Tibial nerve (tissue), 4 donors: ENCODE measurements at places on chromosomes 5 and 9.

DNA sequence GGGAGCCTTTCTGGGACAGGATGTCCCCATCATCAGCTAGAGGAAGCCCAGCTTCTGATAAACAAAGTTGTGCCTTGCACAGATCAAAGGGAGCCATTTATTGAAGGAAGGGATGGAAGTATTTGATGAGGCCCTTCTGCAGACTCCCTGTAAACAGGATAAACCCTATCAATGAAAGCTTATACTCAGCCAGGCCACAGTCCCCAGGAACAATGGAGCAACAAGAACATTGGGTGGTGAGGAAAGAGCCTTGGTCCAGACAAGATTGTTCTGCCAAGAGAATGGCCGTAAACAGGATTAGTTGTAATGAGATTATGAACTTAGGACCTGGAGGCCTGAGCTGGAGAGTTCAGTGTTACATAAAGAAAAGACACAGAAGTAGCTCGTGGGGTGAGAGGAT lies 40.5 kb upstream of the LIFR start:
- H3K27ac ChIP-seq: no peak overlapping the region
- H3K4me3 ChIP-seq: no peak overlapping the region
- H3K4me1 ChIP-seq: peaks cover 14% of the 10 kb centered on the region
- no peaks in the 10 kb centered on the region for H3K27me3 ChIP-seq

- H3K27ac ChIP-seq: no peak overlapping the region
- H3K4me3 ChIP-seq: no peak overlapping the region
- H3K36me3 ChIP-seq: no peaks in the 10 kb centered on the region
- no peaks in the 10 kb centered on the region for H3K27me3 ChIP-seq
Measured at GRCh38 chr9:75658301-75658905, 232.1 kb upstream of the PCSK5 start.

- no peak for DNase-seq
- no peak overlapping the region for H3K4me3 ChIP-seq
- H3K36me3 ChIP-seq: no peaks in the 10 kb centered on the region
- H3K4me1 ChIP-seq: peaks cover 5% of the 10 kb centered on the region
- H3K27me3 ChIP-seq: no peaks in the 10 kb centered on the region
Measured at GRCh38 chr9:19488721-19489120, 79.9 kb downstream of the ACER2 start.

GRCh38 chr9:70411930-70412831 lies 2.3 kb downstream of the KLF9 start:
- peaks cover 36% of the 10 kb centered on the region for H3K4me1 ChIP-seq
- H3K36me3 ChIP-seq: no peaks in the 10 kb centered on the region
- peak overlapping the region; percentile 96 for H3K4me3 ChIP-seq
- DNase-seq: peak; percentile 60

DNA sequence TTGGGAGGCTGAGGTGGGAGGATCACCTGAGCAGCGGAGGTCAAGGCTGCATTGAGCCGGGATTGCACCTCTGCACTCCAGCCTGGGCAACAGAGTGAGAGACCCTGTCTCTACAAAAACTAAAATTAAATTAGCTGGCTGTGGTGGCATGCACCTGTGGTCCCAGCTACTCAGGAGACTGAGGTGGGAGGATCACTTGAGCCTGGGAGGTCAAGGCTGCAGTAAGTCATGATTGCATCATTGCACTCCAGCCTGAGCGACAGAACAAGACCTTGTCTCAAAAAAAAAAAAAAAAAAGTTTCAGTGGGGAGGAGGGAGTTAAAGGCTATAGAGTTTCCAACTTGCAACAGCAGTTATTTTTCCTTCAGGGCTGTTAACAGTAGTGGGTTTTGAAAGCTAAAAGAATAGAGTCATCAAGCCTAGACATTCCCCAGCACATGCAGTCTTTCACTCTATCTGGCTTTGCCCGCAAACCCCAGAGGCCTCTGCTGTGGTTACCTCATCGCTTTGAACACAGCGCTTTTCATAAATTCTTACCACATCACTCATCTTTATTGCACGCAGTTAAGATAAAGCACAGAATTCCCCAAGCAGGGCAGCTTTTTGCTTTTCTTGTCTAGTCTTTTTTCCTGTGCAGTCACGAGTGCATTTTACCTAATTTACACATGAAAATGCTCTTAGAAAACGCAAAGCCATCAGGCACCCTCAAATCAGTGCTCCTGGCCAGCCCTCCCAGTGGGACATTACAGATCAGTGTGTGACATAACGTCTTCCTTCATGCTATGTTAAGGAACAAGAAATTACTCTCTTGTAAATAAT lies 8.7 kb upstream of the SLC2A8 start:
- peak overlapping the region; percentile 87 for H3K27ac ChIP-seq
- peak; percentile 75 for DNase-seq
- no peaks in the 10 kb centered on the region for H3K36me3 ChIP-seq

DNA sequence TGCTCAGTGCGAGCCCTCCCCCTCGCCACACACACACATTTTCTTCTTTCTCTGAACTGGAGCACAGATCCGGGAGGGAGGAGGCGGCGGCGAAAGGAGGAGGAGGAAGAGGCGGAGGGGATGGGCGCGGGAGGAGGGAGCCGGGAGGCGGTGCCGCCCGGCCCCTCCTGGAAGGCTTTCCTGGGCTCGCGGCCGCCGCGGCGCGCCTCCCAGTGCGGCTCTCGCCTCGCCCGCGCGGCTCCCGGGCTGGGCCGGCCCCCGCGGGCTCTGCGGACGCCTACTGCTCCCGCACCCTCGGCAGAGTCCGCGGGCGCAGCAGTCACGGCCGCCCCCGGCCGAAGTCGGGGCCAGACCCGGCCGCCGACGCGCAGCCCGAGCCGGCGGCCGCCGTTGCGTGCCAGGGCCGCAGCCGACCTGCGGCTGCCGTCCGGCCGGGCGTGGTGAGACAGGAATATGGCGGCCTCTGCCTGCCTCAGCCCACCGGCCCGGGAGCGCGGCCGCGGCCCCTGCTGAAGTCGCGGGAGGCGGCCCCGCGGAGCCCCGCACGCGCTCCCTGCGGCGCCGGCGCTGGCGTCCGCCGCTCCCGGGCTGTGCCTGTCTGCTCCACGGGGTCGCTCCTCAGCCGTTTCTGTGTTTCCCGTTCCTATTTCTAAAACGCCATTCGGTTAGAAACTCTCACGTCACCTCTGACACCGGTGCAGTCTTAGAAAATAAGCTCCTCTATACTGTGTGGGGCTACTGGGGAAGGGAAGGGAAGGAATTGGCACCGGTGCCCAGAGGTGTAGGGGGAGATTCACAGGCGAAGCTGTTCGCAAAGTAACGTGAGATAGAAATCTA lies 500 bp upstream of the GNAQ start:
- H3K36me3 ChIP-seq: no peaks in the 10 kb centered on the region
- peaks cover 9% of the 10 kb centered on the region for H3K4me1 ChIP-seq
- peak overlapping the region; percentile 97 for H3K27ac ChIP-seq
- H3K4me3 ChIP-seq: peak overlapping the region; percentile 57
- DNase-seq: peak; percentile 84

- H3K27ac ChIP-seq: peak overlapping the region; percentile 50
- no peak overlapping the region for H3K4me3 ChIP-seq
- H3K4me1 ChIP-seq: peaks cover 23% of the 10 kb centered on the region
- no peak for DNase-seq
- H3K27me3 ChIP-seq: no peaks in the 10 kb centered on the region
Measured at GRCh38 chr5:158995694-158996173, 104.0 kb downstream of the EBF1 start.

DNA sequence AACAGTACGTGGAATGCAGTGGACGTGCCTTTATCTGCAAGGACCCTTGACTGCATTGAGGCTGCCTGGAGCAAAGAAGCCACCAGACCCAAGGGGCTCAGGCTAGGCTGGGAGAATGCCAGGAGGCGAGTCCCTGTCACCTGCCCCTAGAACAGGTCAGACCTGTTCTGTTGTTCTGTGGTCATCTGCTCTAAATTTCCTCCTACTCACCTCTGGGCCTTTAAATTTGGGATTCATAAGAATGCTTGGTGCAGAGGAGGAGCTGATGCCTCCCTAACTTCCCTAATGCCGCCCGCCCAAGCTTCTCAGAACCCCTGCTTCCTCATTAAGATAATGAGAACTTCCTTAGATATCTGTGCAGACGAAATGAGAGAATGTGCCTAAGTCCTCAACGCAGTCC lies 32.0 kb downstream of the DAPK1 start:
- no peaks in the 10 kb centered on the region for H3K27me3 ChIP-seq
- H3K4me1 ChIP-seq: peaks cover 3% of the 10 kb centered on the region
- no peak overlapping the region for H3K4me3 ChIP-seq
- no peak overlapping the region for H3K27ac ChIP-seq
- no peaks in the 10 kb centered on the region for H3K36me3 ChIP-seq
- no peak for DNase-seq

- peak overlapping the region; percentile 32 for H3K27ac ChIP-seq
- H3K27me3 ChIP-seq: no peaks in the 10 kb centered on the region
- no peaks in the 10 kb centered on the region for H3K36me3 ChIP-seq
- DNase-seq: no peak
- H3K4me3 ChIP-seq: no peak overlapping the region
Measured at GRCh38 chr9:31334837-31335528, 1049.5 kb upstream of the ACO1 start.

DNA sequence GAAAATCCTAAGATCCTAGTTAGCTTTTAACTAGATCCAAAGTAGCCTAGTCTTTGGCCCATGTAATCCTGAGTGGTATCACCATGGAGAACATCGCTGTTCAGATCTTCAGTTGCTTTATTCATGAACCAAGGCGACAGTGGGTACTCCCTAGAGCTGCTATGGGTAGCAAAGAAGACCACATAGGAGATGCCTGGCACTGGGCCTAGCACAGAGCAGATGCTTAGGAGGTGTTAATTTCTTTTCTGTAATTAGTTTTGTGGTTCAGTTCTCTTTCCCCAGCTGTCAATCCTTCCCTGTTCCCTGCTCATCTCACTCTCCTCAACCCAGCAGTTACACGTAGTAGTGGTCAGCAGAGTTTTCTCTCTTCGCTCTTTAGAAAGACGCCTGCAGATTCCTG lies 9.3 kb downstream of the CAST start:
- H3K36me3 ChIP-seq: no peaks in the 10 kb centered on the region
- H3K4me3 ChIP-seq: no peak overlapping the region
- no peak overlapping the region for H3K27ac ChIP-seq
- H3K27me3 ChIP-seq: no peaks in the 10 kb centered on the region

DNA sequence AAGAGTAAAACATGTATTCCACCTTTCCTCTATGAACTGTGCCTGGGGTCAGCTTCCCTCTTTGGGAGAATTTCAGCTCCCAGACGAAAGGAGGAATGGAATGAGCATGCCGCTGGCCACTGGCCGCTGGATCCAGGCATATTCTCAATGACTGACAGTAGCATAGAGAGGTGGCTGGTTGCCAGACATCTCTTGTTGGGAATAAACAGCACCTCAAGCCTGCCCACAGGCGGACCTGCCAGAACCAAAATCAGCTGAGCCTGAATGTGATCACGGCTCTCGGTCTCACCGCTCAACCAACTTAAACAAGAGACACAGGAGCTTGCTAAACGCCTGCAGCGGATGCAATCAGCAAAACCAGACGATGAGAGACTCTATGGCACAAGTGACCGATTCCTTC lies 20.6 kb downstream of the TBC1D9B start:
- H3K4me1 ChIP-seq: no peaks in the 10 kb centered on the region
- no peak for DNase-seq
- no peak overlapping the region for H3K4me3 ChIP-seq
- H3K27me3 ChIP-seq: no peaks in the 10 kb centered on the region
- peaks cover 100% of the 10 kb centered on the region for H3K36me3 ChIP-seq

- no peaks in the 10 kb centered on the region for H3K36me3 ChIP-seq
- no peak overlapping the region for H3K27ac ChIP-seq
- no peak overlapping the region for H3K4me3 ChIP-seq
- no peaks in the 10 kb centered on the region for H3K27me3 ChIP-seq
Measured at GRCh38 chr5:157529002-157529401, 46.6 kb downstream of the ADAM19 start.

DNA sequence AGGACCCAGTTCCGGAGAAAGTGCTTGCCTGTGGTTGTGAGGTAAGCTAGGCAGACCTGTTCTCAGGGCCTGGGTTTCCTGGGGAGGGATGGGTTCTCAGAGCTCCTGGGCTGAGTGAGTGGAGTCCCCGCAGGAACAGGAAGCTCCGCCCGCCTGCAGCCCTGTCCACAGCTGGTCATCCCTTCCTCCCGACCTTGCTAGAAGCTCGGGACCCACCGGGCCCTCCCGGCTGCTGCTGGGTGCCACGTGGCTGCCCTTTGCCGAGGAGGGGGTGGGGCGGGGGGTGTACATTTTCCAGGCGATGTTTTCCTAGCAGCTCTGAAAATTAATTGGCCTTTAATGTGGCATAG lies 198.1 kb downstream of the C9orf50 start:
- H3K4me3 ChIP-seq: no peak overlapping the region
- no peak for DNase-seq
- H3K4me1 ChIP-seq: no peaks in the 10 kb centered on the region
- no peaks in the 10 kb centered on the region for H3K36me3 ChIP-seq
- no peaks in the 10 kb centered on the region for H3K27me3 ChIP-seq

DNA sequence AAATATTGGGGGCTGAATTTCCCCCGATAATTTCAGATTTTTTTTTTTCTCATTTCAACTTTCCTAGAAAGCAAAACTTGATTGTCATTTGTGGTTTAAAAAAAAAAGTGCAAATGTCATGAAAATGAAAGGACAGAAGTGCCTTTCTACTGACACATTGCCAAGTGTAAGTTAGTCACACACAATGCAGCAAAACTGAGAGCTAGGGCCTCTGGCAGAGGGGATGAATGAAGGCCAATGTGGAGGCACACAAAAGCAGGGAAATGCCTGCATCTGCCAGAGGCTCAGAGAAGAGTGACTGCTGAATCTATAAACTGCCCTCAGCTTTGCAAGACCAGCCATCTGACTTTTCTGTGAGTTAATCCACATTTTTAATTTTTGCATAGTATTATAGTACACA lies 6.8 kb upstream of the IFNA5 start:
- H3K4me1 ChIP-seq: peaks cover 12% of the 10 kb centered on the region
- H3K4me3 ChIP-seq: no peak overlapping the region
- no peaks in the 10 kb centered on the region for H3K36me3 ChIP-seq
- DNase-seq: no peak
- no peak overlapping the region for H3K27ac ChIP-seq

DNA sequence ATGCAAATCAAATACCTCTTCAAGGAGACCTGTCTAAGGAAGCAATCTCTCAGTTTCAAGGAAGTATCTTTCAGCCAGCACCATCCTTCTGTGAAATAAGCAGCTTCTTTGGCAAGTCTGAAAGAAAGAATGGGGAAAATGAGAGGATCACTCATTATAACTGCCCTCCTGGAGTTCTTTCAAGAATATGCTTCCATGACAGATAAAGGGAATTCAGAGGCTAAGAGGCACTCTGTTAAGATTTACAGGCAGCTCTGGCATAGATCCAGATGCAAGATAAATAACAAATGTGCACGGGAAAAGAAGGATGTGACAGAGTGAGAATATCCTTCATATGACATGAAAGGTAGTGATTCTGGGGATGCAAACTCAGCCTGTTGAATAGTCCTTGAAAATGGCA lies 348.2 kb upstream of the CCNG1 start:
- H3K4me1 ChIP-seq: no peaks in the 10 kb centered on the region
- no peak for DNase-seq
- no peaks in the 10 kb centered on the region for H3K27me3 ChIP-seq
- no peak overlapping the region for H3K4me3 ChIP-seq

GRCh38 chr9:69265891-69266290 lies 59.1 kb upstream of the ENTREP1 start:
- H3K36me3 ChIP-seq: no peaks in the 10 kb centered on the region
- no peak overlapping the region for H3K27ac ChIP-seq
- no peaks in the 10 kb centered on the region for H3K27me3 ChIP-seq

GRCh38 chr9:121187636-121188305 lies 13.9 kb downstream of the RAB14 start:
- H3K27me3 ChIP-seq: no peaks in the 10 kb centered on the region
- H3K27ac ChIP-seq: no peak overlapping the region
